ENCODE measurements at places on chromosomes 3 and 15.

- DNase-seq = peak; percentile 88
These were observed 731 bp downstream of the FYTTD1 start for GRCh38 chr3:197750396-197750831.

- no peak for DNase-seq
These were observed 152.9 kb downstream of the MECOM start for GRCh38 chr3:169510693-169511010.

DNA sequence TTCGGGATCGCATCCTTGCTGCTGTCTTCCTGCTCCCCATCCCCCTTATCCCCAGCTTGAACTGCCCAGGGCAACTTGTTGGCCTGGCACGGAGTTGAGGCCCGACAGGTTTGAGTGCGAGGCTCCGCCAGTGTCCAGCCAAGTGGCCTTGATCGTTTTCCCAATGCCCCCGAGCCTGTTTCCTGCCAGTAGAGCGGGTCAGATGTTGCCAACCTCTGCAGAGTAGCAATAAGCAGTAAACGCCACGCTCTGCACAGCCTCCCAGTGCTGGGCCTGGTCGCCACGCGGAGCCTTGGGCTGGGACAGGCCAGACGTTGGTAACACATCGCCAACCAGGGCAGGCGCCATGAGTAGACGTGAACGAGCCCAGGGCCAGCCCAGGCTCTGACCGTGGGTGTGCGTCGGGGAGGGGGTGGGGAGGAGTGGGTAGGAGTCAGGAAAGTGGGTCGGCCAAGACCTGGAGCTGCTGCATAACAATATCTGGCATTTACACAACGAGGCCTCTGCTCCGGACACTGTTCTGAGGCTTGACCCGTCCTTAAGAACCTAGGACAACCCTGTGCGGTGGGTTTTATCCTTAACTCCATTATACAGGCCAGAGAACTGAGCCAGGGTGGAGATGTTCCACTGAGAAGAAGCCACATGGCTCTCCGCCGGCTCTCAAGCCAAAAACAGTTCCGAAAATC, 444 bp upstream of the ABHD14A start:
- DNase-seq = peak; percentile 37

- no peak for DNase-seq
These were observed 18.9 kb downstream of the RAP2B start for GRCh38 chr3:153180860-153181372.
